ENCODE measurements at places on chromosomes 6 and 20.

DNA sequence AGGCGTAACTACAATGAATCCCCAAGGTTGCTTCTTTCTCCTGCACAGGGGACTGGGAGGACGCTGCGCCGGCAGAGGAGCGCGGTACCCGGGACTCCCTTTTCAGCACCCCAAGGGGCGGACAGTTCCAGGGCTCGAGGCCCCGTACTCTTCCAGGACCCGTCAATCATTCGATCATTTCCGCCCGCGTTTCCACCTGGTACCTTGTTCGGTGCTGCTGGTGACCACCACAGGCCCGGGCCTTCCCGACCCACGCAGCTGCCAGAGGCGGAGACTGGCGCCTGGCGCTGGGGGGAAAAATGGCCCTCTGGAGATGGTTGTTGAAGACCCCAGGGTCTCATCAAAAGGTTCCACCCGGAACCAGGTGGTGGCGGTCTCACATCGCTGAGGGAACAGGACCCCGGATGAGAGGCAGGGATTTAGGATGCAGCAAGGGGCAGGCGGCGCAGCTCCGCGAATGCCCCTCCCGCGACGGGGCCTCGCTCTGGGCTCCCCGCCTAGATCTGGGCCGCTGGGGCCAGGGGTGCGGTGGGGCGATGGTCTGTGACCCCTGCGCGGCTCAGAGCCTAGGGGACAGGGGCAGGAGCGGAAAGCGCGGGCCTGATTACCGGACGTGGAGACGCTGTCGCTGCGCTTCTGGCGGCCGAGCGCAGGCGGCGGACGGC, 744 bp downstream of the VSX1 start:
- peak; percentile 18 for DNase-seq

- no peak for DNase-seq
These were observed 48.3 kb downstream of the ECT2L start for GRCh38 chr6:138844192-138844591.

DNA sequence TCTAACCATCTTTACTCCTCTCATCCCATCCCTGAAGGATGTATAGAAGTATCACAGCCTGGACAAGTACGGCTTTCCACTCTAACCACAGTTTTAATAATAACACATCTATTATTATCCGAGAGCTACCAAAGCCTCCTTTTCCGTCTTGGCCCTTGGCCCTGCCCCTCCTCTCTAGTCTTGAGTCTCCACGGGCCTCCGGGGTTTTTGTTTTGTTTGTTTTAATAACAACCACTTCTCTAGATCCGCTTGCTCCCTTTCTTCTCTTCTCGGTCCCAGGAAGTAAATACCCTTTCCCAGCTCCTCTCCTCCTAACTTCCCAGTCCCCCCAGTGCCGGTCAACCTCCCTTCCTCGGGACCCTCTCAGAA, 661 bp downstream of the LCA5 start:
- DNase-seq, result no peak

DNA sequence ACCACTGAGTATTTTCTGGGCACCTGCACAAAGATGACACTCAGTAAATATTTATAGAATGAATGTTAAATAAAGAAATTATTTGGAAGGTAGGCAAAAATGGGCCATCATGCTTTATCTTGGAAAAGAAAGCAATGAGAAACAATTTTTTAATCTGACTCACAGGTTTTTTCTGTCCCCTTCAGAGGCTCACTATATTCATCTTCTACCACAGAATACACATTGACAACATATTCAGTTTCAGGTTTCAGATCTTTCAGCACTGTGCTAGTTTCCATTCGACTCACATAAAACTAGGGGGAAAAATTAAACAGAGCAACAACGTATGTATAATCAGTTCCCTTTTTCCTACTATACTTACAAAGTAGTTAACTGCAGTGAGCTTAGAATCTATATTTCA, 58.3 kb downstream of the COL12A1 start:
- no peak for DNase-seq

DNA sequence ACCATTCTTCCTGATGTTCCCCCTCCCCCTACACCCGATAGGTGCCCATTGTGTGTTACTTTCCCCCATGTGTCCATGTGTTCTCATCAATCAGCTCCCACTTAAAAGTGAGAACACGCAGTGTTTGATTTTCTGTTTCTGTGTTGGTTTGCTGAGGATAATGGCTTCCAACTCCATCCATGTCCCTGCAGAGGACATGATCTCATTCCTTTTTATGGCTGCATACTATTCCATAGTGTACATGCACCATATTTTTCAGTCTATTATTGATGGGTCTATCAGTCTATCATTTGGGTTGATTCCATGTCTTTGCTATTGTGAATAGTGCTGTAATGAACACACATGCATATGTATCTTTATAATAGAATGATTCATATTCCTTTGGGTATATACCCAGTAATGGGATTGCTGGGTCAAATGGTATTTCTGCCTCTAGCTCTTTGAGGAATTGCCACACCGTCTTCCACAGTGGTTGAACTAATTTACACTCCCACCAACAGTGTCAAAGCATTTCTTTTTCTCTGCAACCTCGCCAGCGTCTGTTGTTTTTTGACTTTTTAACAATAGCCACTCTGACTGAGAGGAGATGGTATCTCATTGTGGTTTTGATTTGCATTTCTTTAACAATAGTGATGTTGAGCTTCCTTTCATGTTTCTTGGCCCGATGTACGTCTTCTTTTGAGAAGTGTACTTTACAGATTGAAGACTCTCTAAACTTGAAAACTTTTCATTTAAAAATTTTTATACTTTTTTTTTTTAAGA, 41.0 kb upstream of the GCNT2 start:
- no peak for DNase-seq

DNA sequence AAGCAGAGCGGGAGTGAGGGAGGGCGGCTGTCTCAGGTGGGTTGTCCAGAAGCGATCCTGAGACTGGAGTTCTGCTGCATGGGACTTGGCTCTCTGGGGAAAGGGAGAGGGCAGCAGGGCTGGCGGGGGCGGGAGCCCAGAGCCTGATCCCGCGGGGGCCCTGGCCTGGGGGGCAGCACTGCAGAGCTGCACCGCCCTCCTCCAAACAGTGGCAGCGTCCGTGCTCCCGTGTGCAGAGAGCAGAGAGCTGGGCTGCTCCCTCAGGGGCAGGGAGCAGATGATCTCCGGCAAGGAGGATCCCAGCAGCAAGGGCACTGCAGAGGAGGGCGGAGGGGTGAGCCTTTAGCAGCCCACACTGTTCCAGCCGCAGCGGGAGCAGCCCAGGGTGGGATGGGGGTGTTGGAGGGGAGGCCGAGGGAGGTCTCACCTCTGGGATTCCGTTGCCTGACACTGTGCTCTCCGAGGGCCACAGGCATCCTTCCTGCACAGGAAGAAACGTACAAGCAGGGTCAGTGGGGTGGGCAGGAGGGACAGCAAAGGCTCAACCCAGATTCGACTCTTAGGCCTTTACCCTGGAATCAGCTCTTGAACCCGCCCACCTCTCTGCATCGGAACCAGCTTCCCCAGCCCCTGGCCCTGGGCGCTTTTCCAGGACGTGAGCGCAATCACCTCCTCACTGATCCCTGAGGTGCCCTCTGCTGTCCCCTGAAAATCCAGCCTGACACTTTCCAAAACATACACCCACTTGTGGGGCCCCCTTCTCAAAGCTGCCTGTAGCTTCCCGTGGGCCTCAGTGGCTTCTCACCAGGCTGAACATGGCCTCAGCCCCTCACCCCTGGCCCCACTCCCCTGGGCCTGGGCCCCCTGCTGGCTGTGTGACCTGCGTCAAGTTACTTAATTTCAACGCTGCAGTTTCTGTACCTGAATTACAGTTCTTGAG, 32.6 kb upstream of the ZBP1 start:
- DNase-seq, result no peak

- no peak for DNase-seq
These were observed 55.2 kb upstream of the NOX3 start for GRCh38 chr6:155510879-155511278.

DNA sequence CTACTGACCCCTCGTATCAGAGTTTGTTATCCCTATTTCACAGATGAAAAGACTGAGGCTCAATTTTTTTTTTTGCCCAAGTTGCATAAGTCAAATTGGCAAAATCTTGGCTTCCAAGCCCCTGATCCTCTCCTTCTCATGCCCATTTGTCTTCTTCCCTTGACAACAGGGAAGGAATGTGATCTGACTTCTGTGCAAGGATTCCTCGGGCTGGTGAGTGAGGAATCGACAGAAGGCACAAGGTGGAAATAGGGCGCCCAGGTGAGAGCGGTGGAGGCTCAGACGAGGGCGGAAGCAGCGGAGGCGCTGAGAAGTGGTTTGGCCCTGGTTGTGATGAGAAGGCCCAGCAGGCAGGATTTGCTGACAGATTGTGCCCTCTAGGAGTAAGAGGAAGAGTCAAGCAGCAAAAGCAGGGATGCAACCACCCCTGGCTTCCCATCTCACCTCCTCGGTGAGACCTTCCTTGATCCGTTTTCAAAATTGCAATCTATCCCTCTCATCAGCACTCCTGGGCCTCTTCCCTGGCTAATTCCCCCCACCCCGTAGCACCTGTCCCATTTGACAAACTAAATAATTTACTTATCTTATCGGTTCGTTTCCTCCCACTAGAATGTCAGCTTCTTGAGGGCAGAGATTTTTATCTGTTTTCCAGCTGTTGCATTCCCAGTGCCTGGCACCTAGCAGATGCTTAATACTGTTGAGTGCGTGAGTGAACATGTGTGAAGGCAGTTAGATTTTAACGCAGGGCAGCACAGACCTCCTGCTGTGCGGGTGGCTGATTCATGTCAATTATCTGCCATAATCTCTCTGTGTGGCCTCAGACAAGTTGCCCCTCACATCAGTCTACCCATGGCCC, 3.7 kb upstream of the SIRPA start:
- no peak for DNase-seq

DNA sequence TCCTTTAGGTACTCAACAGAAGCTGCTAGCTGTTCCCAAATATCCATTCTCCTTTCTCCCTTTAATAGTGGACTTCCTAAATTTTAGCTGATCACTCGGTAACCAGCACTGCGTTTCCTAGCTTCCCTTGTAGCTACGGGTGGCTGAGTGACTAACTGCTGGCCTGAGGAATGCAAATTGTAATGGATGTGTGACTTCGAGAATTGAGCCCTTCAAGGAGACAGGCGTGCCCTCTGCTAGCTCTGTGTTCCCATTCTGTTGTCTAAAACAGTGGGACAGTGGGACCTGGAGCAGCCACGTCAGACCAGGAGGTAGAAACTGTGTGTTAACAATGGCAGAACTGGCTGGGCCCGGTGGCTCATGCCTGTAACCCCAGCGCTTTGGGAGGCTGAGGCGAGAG, 56.5 kb downstream of the SCML4 start:
- DNase-seq, result no peak

DNA sequence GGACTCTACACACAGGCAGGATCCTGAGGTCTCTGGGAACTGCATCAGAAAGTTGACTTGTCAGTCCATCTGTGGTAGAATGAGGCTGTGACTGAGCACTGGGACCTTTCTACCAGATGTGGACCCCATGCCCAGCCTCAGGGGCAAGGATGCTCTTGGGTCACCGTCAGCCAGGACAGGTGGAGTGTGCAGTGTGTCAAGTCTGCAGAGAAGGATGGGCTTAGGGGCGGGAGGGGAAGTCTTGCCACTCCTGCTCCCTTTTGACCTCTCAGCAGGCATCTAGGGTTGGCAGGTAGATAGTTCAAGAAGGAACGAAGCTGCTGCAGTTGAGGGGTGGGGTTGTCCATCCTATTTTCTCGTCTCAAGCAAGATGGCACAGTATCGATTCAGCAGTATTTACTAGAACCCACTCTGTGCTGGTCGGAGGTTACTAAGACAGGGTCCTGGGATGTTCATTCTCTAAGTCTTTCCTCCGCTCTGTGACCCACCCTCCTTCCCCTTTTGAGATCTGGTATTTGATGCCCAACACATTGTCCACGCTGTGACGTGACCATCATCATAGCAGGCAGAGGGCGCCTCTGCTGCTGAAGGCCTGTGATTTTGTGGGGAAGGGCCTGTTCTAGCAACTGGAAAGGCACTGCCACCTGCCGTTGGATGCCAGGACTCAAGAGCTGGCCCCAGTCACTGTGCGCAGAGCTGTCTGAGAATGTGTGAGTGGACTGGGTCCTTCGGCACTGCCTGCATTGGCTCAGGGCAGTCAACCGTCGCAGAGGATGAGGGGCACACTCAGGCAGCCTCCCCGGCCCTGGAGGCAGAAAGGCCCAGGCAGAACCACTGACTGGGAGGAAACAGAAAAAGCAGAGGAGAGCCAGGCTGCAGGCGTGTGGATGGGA, 23.2 kb downstream of the RBCK1 start:
- DNase-seq, result peak; percentile 38

DNA sequence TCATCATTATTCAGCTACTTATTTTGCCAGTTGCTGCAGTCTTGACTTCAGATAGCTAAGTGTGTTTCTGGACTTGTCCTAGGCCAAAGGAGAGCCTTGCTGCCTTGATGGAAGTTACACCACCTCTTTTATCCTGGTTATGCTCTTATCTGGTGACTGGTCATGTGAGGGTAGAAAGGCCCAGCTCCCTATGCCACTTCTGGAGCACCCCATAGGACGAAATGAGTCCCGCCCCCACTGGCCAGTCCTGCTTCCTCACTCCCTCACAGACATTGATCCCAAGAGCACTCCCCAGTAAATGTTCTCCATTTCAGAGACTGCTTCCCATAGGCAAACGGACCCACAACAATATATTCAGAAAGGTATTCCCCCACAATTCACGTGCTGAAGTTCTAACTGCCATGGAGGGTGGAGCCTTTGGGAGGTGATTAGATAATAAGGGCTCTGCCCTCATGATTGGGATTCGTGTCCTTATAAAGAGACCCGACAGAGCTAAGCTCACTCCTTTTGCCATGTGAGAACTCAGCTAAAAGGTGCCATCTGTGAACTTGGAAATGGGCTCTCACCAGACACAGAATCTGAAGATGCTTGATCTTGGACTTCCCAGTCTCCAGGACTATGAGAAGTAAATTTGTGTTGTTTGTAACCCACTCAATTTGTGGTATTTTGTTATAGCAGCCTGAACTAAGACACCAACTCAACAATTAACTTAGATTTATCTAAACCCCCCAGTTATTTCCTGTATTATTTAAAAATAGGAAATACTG, 21.5 kb upstream of the ELOVL2 start:
- DNase-seq, result no peak

DNA sequence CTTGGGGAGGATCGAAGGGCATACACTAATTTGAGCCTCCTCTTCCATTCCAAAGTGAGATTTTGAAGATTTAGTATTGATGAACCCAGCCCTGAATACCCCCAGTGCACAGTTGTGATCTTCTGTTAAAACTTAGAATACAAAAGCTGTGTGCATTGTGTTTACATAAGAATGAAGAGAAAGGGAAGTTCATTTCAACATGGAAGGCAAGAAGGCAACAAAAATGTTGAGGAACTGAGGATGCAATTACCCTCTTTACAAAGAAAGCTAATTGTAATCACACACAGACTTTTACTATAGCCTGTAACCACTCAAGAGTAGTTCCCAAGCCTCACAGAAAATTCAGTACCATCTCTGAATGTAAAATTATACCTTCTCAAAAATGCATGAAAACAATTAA, 49.3 kb downstream of the GFOD1 start:
- DNase-seq, result no peak

DNA sequence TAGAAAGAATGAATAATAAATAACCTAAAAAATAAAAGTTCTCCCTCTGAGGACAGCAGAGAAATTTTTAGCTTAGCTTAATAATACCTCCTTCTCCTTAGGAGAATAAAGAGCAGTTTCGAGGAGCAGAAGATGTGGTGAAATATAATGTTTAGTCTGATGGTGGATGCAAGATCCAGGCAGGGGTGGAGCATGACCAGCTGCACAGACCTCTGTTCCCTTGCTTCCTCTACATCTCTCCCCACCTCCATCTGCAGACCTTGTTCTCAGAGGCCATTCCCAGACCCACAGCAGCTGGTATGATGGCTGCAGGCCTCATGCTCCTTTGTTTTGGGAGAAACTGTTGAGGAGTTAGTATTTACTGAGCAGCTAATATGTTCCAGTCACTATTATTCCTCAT, 1.5 kb downstream of the BTN3A2 start:
- DNase-seq, result no peak

All from left renal cortex interstitium (tissue), 4 donors.